Cerebellum (tissue), 4 donors: ENCODE measurements at places on chromosomes 5 and 9.

DNA sequence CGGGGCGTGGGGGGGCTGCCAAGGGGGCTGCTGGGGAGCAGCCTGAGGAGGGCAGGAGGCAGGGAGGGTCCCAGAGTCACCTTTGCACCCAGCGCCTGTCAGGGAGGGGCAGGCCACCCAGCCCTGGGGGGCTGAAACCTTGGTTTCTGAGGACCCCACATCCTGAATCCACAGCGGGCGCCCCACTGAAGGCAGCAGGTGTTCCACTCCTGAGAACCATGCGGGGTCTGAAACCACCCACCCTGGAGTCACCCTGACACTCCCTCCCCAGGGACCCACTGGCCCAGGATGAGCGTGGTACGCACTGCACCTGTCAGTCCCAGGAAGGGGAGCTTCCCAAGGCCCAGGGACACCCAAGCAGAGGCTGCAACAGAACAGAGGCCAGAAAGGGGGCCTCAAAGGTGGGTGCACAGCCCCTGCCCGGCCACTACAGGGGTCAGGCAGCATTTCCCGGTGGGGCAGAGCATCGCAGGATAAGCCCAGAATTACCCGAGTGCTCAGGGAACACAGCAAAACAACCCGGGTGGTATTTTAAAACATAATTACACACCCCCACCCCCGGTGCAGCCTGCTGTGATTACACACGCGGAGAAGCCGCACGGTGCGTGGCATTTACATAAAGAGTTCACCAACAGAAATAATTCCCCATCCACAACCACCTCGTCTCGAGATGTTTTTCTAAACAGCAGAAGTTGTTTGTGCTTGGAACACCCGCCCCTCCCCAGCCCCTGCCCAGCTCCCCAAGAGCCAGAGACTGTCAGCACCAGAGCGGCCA lies 57.3 kb upstream of the UBAC1 start:
- DNase-seq: no peak

- no peak for DNase-seq
Observed at GRCh38 chr5:96940586-96940985, 4.7 kb downstream of the LNPEP start.

- no peak for DNase-seq
Observed at GRCh38 chr9:26129217-26129616, 451.0 kb upstream of the TUSC1 start.

- peak; percentile 74 for DNase-seq
Observed at GRCh38 chr5:150180241-150181026, 9.4 kb upstream of the SLC6A7 start.

DNA sequence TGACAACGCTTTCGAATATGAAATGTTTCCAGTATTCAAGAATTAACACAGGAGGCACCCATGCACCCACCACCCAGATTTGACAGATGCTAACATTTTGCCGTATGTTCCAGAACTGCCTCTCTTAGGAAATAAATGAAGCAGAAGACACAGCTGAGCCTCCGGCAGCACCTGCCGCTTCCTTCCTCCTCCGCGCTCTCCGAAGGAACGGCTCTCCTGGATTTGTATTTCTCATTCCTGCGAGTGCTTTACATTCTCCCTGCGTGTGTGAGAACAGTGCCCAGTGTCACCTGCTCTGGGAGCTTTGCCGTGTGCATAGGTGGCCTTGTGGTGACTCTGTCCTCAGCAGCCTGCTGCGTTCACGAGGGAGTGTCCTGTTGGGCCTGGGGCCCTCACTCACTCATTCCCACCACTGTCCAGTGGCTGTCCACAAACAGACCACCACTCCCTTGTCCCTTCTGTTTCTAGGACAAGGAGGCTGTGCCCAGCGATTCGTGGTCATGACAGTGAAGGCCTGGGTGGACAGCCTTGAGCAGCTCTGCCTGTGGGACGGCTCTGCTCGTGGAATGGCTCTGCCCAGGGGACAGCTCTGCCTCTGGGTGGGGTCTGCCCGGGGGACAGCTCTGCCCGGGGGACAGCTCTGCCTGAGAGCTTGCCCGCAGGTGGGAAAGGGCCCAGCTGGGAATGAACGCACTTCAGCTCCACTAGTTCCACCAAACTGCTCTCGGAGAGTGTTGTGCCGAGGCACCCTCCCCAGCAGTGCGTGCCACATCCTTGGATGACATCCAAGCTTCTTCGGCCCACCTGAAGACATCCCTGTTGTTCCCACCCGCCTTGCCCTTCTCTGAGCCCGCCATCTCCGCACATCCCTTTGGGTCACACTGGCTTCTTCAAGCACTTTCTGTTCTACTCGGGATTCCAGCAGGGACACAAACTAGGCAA lies 170.5 kb upstream of the PPP1R26 start:
- DNase-seq: no peak

DNA sequence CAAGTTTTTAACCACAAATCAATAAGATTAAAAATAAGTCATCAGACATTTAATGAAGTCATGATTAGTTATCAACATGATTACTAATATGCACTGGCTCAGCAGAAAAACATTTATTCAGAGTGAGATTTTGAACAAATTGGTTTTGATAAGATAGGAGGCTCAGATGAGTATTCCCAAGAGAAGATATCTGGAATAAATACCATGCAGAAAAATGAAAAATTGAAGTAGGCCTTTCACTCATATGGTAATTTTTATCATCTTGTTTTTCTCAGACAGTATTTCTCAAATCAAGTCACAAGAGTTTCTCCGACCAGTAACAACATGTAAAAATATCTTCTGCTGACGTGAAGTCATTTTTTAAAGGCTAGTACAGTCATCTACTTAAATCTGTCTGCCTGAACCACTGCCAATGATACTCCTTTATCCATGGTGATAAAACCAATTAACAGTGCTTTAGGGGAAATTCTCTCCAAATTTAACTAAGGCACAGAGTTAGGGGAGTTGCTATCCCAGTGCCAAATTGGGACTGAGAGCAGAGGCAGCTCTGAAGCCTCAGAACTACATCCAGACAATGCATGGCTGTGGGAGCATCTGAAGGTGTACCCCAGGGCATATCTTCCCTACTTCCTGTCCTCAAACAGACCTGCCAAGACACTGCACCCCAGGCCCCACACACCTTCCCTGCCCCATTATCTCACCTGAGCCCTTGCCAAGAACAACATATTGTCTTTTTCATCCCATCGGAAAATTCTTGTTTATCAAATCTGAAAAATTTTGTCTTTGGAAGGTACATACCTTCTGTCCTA lies 105.5 kb upstream of the TSLP start:
- DNase-seq: no peak

- no peak for DNase-seq
Observed at GRCh38 chr9:105757496-105758251, 63.3 kb downstream of the TMEM38B start.

- no peak for DNase-seq
Observed at GRCh38 chr9:127293767-127294166, 29.2 kb downstream of the GARNL3 start.

DNA sequence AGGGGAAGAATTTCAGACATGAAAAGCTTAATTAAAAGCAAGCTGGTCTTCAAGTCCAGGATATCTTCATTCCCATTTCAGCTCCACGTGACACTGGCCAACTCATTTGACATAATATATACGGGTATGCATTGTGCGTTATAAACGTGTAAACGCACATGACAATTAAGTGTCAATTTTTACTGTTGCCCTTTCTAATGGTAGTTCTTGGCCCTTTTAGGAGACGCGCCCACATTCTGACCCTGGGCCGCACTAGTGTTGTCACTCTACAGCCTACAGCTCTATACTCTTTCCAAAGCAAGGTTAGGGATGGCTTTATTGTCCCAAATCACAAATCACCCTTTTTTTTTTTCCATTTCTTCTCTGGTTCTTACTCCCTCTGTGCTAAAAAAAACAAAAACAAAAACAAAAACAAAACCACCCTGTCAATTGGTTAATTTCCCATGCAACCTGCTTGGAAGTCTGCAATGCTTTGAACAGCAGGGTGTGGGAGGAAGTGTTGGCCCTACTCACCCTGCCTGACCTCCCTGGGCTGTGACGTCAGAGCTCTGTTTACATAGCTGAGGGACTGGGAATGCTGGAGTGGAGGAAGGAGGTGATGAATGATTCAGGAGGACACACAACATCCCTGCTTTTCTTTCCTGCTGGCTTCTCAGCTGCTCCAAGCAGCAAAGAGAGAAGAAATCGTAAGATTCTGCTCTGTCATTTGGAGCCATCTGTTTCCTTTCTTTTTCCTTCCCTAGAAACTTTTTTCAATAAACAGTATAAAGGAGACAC lies 19.3 kb downstream of the RFK start:
- DNase-seq: no peak

DNA sequence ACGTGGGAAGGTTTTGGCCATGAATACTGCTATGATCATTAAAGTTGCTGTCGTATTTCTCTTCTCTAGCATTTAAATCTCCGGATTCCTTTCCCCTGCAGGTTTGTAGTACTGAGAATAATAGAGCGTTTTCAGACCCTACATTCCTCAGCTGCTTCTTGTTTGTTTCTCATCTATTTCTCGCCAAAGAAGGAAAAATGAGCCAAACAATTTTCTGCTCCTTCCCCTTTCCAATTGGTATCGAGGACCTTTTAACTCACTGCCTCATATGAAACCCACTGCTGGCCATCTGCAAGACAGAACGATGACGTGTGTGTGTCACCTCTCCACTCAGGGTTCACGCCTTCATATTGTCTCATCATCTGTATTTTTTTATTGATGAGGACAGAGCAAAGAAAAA lies 689.4 kb upstream of the WWC1 start:
- no peak for DNase-seq

DNA sequence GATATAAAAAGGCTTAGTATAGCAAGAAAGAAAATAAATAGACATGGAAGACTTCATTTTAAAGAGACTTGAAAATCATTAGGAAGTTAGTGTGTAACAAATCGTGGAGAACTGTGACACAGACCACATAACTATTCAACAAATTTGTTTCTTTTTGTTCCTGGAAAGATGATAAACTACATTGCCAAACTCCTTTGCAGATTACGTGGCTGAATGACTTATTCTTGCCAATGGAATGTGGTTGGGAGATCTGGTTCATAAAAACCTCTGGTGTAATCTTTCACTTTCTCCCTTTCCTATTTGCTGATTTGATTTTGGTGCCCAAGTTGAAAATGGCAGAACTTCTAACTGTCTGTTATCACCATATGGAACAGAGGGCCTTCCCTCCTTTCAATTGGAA lies 328.9 kb upstream of the MEF2C start:
- no peak for DNase-seq

DNA sequence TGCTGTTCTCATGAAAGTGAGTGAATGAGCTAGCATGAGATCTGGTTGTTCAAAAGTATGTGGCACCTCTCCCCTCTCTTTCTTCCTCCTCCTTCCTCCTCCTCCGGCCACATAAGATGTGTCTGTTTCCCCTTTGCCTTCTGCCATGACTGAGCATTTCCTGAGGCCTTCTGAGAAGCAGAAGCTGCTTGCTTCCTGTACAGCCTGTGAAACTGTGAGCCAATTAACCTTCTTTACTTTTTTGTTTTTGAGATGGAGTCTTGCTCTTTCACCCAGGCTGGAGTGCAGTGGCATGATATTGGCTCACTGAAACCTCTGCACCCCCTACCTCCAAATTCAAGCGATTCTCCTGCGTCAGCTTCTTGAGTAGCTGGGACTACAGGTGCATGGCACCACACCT lies 6.1 kb downstream of the S100Z start:
- no peak for DNase-seq

- DNase-seq: no peak
Observed at GRCh38 chr9:115306865-115307264, 188.9 kb upstream of the TNC start.

GRCh38 chr9:70987986-70988385 lies 133.4 kb downstream of the TRPM3 start:
- no peak for DNase-seq

DNA sequence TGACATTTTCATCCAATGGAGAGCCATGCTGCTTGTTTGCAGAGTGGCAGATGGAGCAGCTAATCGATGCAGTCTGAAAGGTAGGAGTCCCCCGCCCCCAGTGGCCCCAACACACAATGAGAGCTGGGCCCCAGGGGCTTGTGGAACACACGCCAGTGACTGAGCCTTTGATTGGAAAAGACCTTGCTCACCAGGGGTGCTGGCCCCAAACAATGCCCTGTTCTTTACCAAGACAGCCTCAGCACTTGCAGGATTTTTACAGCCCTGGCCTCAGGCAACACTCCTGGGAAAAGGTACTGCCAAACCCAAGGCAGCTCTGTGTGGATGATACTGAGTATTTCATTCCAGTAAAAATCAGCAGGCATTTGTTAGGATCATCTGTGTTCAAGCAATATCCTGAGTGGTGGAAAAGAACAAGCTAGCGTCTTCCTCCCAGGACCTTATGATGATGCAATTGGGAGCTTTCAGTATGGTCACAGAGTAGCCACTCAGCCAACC lies 276.8 kb upstream of the CLINT1 start:
- DNase-seq: no peak

DNA sequence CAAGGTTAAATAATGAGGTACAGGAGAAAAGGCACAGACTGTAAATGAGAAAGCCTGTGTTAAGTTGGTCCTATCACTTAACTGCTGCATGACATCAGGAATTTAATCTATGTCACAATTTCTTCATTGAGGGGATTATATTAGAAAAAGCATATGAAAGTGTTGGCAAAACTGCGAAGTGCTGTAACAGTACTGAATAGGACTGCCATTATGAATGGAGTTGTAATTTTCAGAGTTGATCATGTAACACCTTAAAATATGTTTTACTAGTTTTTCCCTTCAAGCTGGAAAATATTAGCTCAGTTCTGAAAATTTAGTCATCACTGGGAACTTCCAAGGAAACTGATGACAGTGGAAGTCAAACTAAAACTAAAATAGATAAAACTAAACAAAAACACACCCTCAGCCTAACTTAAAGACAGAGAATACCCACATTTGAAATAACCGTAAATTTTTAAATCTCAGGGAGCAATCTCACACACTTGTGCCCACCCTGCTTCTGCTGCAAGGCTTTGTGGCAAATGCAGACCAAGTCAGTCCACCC lies 45.1 kb downstream of the ERMP1 start:
- no peak for DNase-seq

DNA sequence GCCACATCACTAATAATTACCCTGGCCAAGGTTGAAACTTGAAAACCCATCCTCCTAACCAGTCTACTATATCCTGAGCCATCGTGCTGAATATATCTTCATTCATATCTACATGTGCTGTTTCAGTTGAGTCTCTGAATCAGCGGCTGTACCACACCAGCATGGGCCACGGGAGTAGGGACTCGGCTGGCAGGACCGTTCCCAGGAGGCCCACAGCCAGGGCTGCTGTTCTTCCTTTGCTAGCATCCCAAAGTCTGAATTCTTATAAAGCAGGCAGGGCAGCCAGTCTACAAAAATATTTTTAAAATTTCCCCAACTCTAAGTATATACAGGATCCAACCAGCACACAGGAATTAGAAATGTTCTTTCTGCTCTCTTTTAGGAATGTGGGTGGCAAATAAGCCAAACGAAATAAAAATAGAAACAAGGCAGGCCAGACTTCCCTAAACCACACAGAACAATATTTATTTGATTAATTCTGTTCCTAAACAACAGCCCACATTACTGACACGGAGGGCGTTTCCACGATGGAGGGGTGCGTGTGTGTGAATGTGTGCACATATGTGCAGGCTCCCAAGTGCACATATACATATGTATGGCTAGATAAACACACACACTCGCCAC lies 42.8 kb upstream of the EQTN start:
- DNase-seq: no peak

- DNase-seq: no peak
Observed at GRCh38 chr5:74556006-74556405, 84.5 kb downstream of the ENC1 start.

GRCh38 chr9:92659601-92660000 lies 10.3 kb downstream of the IPPK start:
- DNase-seq: no peak

- DNase-seq: no peak
Observed at GRCh38 chr9:81717747-81718077, 28.4 kb upstream of the TLE1 start.
